ENCODE measurements at places on chromosomes 6 and 20.

- no peak for DNase-seq
Measured at GRCh38 chr6:113137426-113137825, 719.7 kb upstream of the MARCKS start.

DNA sequence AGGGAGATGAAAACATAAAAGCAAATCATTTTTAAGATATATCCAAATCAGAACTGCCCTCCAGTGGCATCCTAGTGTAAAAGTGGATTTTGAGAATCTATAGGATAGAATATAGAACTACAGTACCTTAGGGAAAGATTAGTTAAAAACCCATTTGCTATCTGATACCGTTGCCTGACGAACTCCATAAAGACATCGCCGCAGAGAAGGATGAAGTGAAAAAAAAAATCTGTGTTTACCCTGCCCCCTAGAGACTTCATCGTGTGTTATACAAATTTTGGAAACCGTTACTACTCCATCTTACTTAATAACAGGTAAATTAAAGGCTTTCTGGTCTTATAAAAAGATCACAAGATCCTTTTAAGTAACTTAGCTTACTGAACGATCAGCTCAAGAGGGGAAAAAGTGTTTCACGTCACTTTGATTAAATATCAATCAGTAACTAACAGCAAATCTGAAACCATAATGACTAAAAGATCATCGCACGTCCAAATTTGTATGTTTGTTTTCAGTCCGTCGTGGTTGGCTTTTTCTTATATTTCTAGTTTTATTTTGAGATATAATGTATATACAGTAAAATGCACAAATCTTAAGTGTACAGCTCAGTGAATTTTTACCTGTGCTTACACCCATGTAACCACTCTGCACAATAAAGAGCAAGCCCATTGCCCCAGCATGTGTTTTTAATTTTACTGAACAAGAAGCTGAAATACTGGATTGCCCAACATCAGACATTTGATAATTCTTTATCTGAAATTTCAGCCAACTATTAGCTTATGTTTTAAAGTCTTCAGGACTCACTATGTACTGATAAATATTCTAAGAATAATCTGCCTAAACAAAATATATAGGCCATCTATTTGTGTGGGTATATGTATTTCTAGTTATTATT is 881 bp upstream of the MCM3 start:
- no peak for DNase-seq

DNA sequence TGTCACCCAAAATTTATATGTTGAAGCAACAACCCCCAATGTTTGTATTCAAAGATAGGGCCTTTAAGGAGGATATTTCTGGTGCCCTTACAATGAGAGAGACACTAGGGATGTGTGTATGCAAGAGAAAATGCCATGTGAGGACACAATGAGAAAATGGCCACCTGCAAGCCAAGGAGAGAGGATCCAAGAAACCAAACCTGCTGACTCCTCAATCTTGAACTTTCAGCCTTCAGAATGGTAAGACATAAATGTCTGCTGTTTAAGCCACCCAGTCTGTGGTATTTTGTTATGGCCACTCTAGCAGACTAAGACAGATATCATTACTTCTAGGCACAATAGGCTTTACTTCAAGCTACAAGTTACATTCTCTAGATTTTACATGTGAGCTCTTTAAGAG is 1145.1 kb upstream of the MAP3K7 start:
- DNase-seq = no peak

- no peak for DNase-seq
Measured at GRCh38 chr20:8187740-8188139, 55.7 kb downstream of the PLCB1 start.

DNA sequence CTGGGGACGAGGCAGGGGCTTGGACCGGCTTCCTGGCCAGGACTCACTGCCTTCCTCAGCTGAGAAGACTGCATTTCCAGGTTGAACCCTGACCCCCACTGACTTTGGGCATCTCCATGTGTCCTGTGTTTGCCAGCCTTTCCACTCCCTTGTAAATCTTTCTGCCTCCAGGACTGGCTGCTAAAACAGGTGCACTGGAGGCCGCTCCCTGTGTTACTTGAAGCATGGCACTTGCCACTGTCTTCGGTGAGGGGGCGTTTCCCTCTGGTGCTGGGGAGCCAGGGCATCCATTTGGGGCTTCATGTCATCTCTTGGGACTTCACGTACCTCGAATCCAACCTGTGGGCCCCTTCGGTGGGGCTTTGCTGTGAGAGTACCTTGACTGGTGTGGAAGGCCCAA is 6.7 kb upstream of the RBM38 start:
- DNase-seq = no peak

GRCh38 chr20:61173961-61174725 is 77.9 kb upstream of the CDH4 start:
- no peak for DNase-seq

DNA sequence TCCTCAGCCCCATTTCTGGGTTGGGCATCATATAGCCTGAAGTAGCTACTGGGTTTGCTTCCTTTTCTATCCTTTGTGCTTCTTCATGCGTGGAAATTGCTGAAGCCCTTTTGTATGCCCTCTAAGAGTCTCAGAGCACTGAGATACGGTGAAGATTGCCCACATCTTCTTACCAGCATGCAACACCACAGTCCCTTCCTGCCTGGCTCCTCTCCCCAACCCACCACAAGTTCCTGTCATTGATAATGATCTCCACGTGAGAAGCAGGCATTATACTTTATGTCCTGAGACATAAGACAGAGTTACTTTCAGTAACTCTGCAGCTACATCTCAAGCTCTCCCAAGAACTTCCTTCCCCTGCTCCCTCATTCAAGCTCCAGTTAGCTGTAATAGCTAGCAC is 15.8 kb upstream of the PLCB4 start:
- DNase-seq = no peak

DNA sequence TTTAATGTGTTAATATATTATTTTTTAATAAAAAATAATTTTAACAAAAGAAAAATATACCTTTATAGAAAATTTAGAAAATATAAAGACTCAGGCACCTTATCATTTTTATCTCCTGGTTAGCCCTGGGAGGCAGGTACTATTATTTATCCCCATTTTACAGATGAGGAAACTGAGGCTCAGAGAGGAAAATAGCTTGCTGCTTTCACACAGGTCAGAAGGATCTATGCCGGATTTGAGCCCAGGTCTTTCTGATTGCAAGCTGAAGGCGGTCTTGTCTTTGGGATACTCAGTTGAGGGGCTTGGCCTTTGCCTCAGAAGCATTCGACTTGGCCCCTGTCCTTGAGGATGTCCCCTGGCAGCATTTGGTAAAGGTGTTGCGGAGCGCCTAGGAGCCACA is 11.5 kb upstream of the OSER1 start:
- no peak for DNase-seq

- peak; percentile 88 for DNase-seq
Measured at GRCh38 chr6:41683523-41684310, 45.4 kb downstream of the MDFI start.

- no peak for DNase-seq
Measured at GRCh38 chr20:46580613-46581205, 30.3 kb upstream of the OCSTAMP start.

DNA sequence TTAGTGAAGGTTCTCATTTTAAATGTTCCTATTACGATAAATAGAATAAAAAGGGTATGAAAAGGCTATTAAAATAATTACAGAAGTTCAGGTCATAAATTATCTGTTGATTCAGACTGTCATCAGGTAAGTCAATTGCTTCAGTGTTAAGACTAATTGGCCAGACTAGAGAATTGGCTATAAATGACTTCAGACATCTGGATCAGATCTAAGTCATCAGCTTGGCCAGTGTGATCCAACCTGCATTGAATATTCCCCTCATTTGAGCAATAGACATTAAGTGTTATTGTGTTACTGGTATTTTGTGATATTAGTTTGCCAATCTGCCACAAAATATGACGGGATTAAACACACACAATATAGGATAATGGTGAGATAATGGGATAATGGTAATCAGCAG is 377.6 kb upstream of the CITED2 start:
- no peak for DNase-seq

DNA sequence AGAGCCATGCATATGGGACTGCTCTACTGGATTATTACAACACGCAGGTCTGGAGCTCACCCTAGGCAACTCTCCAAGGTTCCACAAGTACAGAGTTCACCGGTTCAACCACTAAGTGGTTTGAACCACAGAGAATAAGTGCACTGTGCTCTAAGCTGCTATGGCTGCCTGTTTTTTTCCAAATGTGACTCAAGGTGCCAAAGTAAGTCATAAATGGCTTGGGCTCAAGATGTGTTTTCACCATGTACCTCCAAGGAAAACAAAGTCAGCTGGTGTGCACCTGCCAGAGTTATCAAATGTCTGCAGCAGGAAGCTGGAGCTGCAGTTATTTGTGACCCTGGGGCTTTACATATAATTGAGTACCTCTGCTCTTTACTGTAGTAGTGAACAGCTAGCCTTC is 76.7 kb downstream of the PREP start:
- DNase-seq = no peak

DNA sequence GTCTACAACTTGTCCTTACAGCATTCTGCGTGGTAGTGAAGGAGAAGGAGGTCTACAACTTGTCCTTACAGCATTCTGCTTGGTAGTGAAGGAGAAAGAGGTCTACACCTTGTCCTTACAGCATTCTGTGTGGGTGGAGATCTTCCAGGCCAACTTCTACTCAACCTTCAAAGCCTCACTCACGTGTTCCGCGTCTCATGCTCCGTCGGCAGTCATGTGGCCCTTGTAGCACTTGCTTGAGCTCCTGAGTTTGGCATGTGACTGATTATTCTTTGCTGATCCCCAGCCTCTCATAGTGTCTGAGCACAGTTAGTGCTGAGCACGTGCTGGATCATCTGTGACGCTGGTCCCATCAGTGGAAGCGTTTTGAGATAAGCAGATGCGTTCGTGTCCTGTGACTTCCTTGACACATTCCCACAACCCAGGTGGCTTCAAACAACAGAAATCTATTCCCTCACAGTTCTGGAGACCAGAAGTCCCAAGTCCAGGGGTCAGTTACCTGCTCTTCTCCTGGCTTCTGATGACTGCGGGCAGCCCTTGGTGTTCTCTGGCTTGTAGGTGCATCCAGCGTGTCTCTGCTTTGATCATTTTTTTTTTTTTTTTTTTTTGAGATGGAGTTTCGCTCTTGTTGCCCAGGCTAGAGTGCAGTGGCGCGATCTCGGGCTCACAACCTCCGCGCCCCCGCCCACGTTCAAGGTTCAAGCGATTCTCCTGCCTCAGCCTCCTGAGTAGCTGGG is 2.6 kb downstream of the SS18L1 start:
- DNase-seq = no peak

DNA sequence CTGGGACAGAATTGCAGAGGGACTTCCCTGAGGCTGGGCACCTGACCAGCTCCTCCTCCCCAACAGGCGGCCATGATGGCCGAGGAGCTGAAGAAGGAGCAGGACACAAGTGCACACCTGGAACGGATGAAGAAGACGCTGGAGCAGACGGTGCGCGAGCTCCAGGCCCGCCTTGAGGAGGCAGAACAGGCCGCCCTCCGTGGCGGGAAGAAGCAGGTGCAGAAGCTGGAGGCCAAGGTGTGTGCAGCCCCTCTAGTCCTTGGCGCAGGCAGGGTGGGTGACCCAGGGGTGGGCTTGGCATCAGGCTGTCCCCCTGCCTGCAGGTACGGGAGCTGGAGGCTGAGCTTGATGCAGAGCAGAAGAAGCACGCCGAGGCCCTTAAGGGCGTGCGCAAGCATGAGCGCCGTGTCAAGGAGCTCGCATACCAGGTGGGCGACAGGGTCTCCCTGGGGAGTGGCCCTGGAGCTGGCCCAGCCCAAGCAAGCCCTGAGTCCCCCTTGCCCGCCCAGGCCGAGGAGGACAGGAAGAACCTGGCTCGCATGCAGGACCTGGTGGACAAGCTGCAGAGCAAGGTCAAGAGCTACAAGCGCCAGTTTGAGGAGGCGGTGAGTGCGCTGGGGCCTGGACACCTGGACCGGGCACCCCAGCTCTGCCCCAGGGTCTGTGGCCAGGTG is 45.4 kb downstream of the MYH7B start:
- no peak for DNase-seq

- no peak for DNase-seq
Measured at GRCh38 chr6:154984146-154984545, 11.0 kb upstream of the TIAM2 start.

DNA sequence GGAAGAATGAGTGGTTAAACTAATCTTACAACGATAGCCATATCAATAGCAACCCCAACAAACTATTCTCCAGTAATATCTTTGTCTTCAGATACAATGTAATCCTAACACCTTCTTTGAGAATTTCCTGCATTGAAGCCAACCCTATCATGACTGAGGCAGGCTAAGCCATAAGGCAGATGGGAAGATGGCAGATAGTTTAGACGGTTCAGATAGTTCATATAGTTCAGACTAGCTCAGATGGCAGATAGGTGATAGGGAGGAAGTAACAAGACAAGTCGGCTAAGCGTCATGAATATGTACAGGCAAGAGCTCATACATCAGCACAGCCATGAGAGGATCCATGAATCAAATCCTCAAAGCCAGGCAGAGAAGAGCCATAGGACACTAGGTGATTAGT is 39.1 kb upstream of the BEND6 start:
- no peak for DNase-seq

DNA sequence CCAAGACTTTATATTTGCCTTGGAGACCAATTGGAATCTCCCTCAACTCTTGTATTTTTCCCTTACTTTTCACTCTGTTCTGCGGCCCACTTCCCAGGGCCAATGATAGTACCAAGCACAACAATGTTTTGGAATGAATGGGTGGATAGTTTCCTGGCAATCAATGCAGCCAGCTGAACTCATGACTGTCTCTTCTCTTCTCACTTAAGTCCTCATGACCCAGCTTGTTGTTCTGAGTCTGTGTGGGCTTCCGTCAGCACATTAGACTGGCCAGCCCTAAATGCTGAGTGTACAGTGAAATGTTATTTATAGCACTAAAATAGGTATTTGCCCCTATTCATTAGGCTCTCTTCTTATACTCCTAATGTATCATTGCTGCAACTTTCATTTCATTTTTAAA is 5.6 kb upstream of the MBOAT1 start:
- no peak for DNase-seq

- no peak for DNase-seq
Measured at GRCh38 chr20:3686867-3687321, 5.1 kb upstream of the ADAM33 start.

- DNase-seq = no peak
Measured at GRCh38 chr6:131134980-131135243, 355 bp upstream of the AKAP7 start.

DNA sequence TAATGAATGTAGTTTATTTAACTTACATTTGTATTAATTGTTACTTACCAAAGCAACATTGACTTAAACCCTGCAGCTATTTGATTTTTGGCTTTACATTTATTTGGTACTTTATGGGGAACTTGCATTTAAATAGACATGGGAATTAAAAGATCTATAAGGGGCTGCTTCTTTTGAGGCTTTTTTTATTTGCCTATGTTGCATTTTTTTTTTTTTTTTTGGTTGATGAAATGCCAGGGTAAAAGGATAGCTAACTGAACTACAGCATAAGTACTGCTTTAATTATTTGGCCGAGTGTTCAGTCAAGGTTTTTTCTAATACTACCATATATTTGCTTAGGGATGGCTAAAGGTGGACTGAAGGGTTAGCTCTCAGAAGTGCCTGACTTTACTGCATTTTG is 62.5 kb upstream of the CDH4 start:
- DNase-seq = no peak

GRCh38 chr6:137589067-137589848 is 95.1 kb upstream of the OLIG3 start:
- DNase-seq = no peak

Data from memory B cell (primary cell).